ENCODE measurements at places on chromosomes 16 and 17. TPM values are rescaled to one million over a fixed set of nuclear protein-coding genes. Genes with fewer than 3 reads are reported as not detected.

- DNase-seq = no peak
These were observed 32.4 kb upstream of the CREBBP start for GRCh38 chr16:3912897-3913296.

GRCh38 chr17:33712120-33712519 is 419.0 kb upstream of the ASIC2 start:
- DNase-seq = no peak

The FOXC2 gene
- not detected for total RNA-seq

GRCh38 chr17:5700745-5701144 is 116.4 kb upstream of the NLRP1 start:
- no peak for DNase-seq

The PRSS27 gene
- 1.5 TPM for total RNA-seq

The GDE1 gene
- total RNA-seq = 18.3 TPM

DNA sequence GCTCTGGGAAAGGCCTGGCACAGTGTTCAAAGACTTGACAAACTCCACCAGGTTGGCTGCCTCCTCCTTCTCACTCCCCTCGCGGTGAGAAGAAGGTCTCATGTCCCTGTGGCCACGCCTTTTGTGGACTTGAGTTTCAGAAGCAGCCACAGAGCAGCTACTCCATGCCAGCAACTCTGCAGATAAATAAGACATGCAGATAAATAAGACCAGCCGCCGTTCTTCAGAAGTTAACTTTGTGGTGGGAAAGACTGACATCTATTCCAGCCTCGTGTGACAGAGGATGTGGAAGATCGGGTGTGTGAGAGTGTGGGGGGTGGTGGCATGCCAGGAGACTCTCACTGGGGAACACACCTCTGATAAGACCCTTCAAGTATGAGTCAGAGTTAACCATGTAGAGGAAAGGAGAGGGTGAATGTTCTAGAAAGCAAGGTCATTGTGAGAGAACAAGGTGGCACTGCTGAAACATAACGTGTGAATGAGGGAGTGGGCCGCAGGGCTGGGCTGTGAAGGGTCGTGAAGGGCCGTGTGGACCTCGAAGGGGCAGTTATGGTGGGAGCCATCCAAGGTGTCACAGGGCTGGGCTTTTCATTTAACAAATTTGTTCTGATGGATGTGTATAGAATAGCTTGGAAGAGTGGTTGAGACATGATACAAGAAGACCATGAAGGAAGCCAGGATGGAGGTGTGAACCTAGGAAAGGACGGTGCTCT is 830 bp downstream of the SPACA3 start:
- no peak for DNase-seq

The MIF4GD gene
- total RNA-seq = 50.8 TPM

GRCh38 chr17:14838567-14838966 is 426.6 kb downstream of the PMP22 start:
- DNase-seq = no peak

DNA sequence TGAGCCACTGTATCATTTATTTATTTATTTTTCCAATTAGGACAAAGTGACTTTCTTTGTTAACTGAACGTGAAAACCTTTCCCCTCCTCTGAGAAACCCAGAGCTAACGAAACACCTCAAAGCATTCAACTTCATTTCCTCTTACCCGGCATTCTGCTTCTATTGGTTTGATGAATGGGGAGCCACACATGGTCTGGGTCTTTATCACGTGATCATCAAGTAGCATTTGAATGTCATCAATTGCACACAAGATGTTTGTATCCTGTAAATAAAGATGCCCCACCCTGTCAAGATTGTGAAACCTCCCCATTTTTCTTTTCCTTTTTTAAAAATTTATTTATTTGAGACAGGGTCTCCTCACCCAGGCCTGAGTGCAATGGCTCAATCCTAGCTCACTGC is 80.1 kb downstream of the DNAH3 start:
- no peak for DNase-seq
